ENCODE measurements at places on chromosomes 5 and 9.

- DNase-seq, result no peak
Measured at GRCh38 chr5:53713978-53714666, 153.7 kb downstream of the NDUFS4 start.

DNA sequence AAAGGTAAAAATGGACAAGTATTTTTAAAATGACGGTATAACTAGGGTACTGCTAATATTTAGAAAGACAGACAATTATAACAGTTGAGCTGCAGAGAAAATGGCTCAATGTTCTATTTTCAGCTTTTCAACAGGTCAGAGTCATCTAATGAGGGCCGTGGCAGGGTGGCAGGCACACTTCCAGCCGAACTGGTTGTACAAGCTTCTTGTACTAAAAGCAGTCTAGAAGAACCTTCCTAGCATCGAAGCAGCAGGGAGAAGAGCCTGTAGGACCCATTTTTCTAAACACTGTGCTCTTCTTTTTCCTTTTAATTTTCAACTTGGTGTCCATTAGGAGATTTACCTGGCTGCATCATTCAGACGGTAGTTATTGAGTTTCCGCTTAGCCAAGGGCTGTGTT, 85.6 kb downstream of the SLC28A3 start:
- DNase-seq, result no peak

GRCh38 chr5:126422994-126423788, at the start of gene GRAMD2B:
Gene GRAMD2B, plus strand, starts transcription at chr5:126423409. Its CDS starts 198 bp downstream, at chr5:126423607.
- peak; percentile 42 for DNase-seq

DNA sequence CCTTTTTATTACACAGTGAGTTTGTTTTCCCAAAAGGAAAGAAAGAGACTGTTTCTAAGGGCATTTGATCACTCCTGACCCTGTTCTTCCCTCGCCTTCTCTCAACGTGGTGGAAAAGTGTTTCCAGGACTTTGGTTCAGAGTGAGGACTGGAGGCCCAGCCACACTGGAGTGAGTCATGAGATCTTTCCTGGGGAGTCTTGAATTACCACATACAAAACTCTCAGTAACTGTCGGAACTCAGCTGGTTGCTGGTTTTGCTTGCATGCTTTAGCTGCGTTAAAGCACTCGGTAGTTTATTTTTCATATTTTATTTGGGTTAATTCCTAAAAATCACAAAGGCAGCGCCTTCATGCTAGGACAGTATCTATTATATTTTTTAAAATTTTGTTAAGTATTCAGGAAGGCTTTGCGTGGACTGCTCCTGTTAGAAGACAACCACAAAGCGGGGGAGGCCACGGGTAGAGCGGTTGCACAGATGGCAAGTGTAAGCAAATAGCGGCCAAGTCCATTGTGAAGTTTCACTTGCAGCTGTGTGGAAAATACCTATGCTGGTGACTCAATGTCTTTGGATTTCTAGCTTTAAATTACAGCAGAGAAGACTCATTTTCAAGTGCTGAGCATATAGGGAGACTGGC, 77.7 kb downstream of the ARSB start:
- no peak for DNase-seq

GRCh38 chr5:40571729-40572128, 108.0 kb upstream of the PTGER4 start:
- no peak for DNase-seq

- DNase-seq, result no peak
Measured at GRCh38 chr9:17725399-17726010, 146.6 kb downstream of the SH3GL2 start.

DNA sequence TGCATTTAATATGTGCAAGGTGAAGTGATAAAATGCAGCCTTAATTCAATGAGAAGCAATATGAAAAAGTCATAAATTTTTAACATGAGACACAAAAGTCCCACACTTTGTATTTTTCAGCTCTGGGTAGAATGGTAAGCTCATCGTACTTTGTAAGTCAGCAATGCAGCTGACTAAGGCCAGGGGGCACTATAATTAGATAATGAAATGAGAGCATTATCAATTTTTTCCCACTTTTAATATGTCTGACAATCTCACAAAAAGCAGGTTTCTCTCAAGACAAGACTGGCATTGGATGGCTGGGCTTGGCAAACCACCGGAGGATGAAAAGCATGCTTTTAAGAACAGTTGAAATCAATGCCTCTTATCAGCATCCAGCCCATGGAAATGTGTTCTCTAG, 162.8 kb downstream of the FAM174A start:
- no peak for DNase-seq

DNA sequence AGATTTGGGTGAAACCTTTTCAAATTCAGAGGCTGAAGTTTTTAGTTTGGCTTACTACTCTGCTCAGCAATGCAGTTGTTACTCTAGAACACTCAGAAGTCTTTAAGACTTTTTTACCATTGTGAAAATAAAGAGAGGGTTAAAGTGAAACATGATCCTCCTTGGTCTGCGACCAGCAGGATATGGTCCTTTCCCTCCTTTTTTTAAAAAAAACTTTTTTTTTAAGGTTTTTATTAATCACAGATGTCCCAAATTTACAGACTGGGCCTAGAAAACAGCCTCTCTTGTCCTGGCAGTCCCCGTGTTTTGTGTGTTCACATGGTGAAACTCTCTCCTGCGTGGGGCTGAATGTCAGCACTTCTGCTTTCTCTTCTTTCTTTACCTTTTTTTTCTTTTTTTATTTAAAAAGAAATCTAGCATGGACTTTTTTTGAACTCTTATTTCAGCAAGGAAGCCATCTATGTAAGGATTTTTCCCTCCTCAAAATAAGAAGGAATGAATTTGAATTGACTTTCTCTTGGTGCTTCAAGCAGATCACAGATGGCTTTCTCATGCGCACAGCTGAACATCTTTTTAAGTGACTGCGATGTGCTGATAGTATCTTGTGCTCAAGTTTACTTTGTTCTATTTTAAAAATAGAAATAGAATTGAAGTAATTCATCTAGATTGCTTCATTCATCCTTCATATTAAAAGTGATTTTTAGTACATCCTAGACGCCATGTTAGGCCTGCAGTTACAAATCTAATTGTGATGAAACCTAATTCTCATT, 128.7 kb upstream of the OTULINL start:
- DNase-seq, result no peak

GRCh38 chr9:132592451-132592850, 10.0 kb downstream of the BARHL1 start:
- DNase-seq, result no peak

DNA sequence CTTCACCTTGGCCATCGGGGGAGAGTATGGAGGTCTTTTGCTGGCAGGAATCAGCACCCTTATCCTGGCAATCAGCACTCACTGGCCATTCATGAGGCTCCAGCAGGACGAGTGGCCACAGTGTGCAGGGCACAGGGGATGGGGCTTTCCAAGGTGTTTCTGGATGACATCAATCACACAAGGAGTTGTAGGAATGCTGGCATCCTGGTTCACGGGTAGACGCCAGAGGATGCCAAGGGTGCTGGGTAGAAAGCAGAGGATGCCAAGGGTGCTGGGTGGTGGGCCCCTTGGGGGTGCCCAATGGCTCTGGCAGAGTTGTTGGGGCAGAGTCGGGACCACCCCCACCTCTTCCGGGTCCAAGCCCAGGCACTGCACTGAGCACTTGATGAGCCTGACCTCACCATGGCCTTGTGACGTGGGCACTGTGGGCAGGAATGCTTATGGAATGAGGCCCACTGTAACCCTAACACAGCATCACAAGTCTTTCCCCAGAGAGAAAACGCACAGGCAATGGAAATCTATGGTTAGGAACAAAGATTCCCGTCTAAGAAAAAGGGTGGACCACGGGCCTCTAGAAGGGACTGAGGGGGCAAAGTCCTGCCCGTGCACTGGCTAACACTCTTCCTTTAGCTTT, 29.1 kb downstream of the CEL start:
- no peak for DNase-seq

GRCh38 chr9:86667307-86667706, 280.0 kb downstream of the GAS1 start:
- DNase-seq, result no peak

Data from activated effector memory CD4-positive, alpha-beta T cell treated with Interleukin-2 at 50 U/mL for 16 hours (primary cell).